ENCODE measurements at places on chromosomes 2 and 18.

DNA sequence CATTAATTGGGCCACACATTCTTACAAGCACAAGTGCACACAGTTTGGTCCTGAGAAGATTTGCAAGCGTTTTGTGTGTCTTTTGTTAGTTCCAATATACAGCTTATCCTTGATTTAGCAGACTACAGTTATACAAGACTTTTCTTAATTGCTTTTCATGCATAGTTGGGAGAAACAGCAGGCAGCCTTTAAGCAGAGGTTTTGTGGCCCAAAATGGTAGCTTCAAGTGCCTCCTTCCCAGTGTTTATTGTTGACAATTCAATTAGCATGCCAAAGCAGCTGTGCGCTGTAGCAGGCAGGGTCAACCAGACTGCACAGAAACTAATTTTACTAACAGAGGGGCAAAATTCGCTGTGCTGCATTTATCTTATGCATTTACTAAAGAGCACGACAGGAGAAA lies 47.5 kb downstream of the FRZB start:
- DNase-seq, result no peak

DNA sequence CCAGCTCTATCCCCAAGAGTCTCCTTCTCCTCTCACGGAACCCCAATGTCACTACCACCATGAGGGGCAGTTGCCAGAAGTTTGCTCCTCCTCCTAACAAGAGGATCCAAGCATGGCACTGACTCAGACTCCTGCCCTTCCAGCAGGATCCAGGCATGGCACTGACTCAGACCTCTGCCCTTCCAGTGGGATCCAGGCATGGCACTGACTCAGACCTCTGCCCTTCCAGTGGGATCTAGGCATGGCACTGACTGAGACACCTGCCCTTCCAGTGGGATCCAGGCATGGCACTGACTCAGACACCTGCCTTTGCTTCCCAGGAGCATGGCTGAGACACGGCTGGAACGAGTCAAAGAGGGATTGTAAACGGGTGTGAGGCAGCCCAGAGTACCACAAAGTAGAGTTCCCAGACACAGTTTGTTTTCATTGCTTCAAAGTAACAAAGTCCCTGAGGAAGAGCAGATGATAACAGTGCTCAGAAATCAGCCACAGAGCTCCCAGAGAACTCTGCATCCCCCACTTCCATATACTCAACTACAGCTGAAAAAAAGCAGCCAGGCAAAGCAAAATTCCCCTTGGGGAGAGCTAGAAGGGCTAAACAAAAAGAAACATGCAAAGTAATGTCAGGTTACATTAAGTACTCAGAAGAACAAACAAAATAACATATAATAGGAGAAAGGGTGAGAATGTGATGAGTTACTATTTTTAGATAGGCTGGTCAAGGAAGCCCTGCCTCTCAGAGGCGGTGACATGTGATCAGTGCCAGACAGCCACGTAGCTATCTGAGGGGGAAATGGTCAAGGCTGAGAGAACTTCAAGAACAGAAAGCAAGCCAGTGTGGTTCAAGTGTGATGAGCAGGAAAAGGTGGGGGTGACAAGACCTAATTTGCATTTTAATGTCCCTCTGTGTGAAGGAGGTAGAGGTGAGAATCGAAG lies 3.0 kb downstream of the BUB1 start:
- DNase-seq, result no peak

DNA sequence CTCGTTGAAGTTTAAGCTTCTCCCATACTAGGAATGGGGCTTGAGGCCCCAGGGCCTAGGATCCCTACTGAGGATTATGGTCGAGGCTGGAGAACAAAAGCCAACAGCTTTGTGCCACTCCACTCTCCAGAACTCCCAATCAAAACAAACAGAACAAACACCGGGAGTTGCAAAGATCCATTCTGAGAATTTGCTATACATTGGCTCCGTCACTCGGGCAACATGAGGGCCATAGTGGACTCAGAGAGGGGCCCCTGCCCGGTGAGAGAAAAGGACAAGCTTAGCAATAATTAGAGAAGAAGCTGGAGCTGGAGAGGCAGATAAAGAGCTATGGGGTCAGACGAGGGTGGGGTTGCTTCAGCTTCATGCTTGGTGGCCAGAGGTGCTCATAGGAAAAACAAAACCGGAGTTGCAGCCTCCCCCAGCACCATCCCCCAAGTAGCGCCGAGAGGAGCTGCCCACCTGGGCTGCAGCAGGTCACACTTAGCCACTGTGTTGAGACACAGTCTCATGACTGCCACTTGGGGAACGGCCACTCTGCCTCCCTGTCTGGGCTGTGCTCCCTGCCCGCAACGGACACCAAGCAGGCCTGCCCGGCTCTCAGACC lies 142.3 kb upstream of the HAAO start:
- DNase-seq, result no peak

GRCh38 chr2:177284531-177284930 lies 20.0 kb upstream of the NFE2L2 start:
- DNase-seq, result no peak

DNA sequence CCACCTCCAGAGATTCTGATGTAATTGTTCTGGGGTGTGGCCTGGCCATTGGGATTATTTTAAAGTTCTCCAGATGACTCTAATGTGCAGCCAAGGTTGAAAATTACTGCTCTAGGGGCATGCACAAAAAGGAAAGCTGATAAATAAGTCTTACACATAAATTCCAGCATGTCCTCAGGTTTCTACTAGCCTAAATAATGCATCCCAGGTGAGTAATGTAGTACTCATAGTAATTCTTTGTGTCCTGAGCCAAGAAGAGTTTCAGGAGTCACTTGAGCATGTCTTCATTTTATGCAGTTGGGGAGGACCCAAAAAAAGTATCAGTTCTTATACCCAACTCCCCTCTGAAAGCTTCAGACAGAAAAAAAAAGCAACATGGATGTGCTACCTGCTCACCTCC lies 130.1 kb upstream of the SP5 start:
- DNase-seq, result no peak

DNA sequence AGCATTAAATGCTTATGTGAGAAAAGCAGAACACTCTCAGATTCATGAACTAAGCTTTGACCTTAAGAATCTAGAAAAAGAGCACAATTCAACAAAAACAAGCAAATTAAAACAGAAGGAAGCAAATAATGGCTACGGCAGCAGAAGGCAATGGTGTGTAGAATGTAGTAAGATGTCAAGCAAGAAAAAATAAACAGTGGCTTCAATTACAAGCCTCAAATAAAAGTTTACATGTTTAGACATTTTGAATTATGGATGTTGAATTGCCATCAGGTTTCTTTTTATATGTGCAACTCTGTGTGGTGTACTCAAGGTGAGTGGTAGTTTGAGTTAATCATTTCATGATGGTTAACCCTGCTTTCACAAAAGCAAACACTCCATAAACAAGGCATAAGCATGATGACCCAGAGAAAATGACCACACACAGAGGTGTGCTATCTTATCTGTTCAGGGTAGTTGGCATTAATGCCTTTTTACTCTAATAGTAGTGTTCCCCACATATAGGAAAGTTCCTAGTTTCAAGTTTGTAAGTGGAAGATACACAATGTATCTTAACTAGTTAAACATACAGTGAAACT lies 207.1 kb downstream of the FIGN start:
- DNase-seq, result no peak

DNA sequence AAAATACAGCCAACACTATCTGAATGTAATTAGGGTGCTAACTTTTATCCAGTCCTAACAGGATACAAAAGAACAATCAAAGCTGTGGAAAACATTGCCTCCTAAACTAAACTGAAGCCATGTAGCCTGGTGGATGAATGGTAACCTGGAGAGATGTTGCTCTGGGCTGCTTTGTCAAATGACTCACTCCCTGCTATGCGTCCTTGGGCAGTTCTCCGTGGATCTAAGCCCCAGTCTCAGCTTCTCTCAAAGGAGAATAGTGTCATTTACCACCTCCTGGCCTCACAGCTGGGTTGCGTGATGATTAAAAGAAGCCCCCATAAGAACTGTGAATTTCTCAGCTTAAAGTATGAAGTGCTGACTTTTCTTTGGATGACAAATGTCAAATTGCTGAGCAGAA lies 203.7 kb downstream of the ICOS start:
- DNase-seq, result no peak

- DNase-seq, result no peak
These were observed 65.3 kb downstream of the OLA1 start for GRCh38 chr2:174183076-174183475.

GRCh38 chr2:234661175-234661574 lies 164.3 kb upstream of the ARL4C start:
- DNase-seq, result no peak

GRCh38 chr2:226450141-226450540 lies 349.5 kb downstream of the IRS1 start:
- no peak for DNase-seq

- no peak for DNase-seq
These were observed 1.4 kb upstream of the MBP start for GRCh38 chr18:77133835-77134496.

GRCh38 chr2:224009605-224010315 lies 29.3 kb downstream of the SERPINE2 start:
- no peak for DNase-seq

Data from GM04503 (cell line).